Sigmoid colon (tissue), 7 donors: ENCODE measurements at places on chromosomes 12 and 14. TPM values are rescaled to one million over a fixed set of nuclear protein-coding genes. Genes with fewer than 3 reads are reported as not detected.

C3AR1 gene
- total RNA-seq, result 10.0 TPM

HOXC9 gene
- total RNA-seq, result not detected

TOMM20L gene
- total RNA-seq, result not detected

FOXJ2 gene
- total RNA-seq, result 12.5 TPM

CLEC9A gene
- total RNA-seq, result not detected

SRSF9 gene
- total RNA-seq, result 55.1 TPM

CLMN gene
- 5.7 TPM for total RNA-seq

DNA sequence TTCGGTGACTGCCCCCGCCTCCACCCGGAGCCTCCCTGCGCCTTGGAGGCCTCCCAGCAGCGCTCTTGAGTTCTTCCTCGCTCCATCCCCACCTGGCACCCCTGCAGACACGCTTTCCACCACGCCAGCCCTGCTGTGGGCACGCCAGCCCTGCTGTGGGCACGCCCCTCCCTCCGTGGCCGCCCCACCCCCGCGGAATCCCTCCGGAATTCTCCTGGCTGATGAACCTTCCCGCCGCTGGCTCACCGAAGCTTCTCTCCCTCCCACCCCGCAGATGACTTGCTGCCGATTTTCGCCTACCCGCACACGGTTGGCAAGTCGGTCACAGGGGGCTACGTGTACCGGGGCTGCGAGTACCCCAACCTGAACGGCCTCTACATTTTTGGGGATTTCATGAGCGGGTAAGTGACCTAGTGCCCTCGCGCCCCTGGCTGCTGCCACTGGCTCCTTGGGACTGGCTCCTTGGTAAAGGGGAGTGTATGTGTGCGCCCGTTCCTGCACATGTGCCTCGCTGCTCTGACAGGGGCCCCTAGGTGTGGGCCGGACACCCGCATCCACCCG lies 15.2 kb downstream of the HHIPL1 start:
- no peak for DNase-seq

GRCh38 chr12:12466157-12466556 lies 96.5 kb downstream of the DUSP16 start:
- no peak for DNase-seq

GRCh38 chr12:79296871-79297270 lies 393.9 kb downstream of the PAWR start:
- DNase-seq, result no peak

GRCh38 chr12:11855983-11856374 lies 206.5 kb downstream of the ETV6 start:
- no peak for DNase-seq

DNA sequence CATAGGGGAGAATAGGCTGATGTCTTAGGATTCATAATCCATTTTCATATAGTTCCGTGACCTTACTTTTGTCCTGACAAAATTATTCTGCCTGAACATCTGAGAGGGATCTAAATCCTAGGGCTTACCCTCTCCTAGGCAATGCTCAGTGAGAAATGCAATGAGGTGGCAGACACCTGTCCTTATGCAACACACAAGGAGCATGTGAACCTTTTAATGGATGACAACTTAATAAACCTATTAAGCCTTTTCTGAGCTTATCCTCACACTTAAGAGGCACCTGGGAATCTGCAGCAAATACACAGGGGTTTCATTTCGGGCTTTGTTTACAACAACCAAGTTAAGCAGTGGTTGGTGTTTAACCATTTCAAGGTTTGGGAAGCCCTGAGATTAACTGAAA lies 24.6 kb downstream of the SINHCAF start:
- no peak for DNase-seq

DNA sequence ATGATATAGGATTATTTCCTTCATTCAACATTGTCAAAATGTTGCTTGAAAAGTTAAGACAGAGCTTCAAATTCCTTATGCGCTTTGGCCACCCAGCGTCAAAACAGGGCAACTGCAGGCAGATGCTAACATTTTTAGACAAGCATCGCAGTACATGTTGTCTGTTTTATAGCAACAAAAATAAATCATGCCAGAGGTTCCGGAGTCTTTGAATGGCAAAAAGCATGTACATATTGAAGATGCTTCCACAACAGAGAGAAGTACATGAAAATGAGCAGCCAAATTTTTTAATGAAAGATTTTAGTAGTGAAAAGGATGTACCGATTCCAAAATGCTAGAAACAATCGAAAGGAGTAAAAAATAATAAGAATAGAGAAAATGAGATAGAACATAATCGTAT lies 49.8 kb upstream of the USP15 start:
- no peak for DNase-seq

- DNase-seq, result no peak
These were observed 265.5 kb downstream of the ATP23 start for GRCh38 chr12:58206876-58207275.

- no peak for DNase-seq
These were observed 312.0 kb downstream of the KCNC2 start for GRCh38 chr12:74897425-74898211.
